ENCODE measurements at places on chromosomes 1 and 21. TPM values are rescaled to one million over a fixed set of nuclear protein-coding genes. Genes with fewer than 3 reads are reported as not detected.

The TPTE gene
- not detected for total RNA-seq

The SMYD3 gene
- 6.9 TPM for total RNA-seq

The LENEP gene
- total RNA-seq, result not detected

The PNRC2 gene
- 47.8 TPM for total RNA-seq

The S100A2 gene
- 4,166 TPM for total RNA-seq

The MROH9 gene
- total RNA-seq, result not detected

The LRRIQ3 gene
- total RNA-seq, result 0.28 TPM

The FMO3 gene
- 1.4 TPM for total RNA-seq

The SH3BGR gene
- total RNA-seq, result 1.2 TPM

The LRRC39 gene
- not detected for total RNA-seq

The NEK2 gene
- 9.8 TPM for total RNA-seq
